Stimulated activated memory B cell treated with anti-CD40 and anti-IgM and Interleukin-4, amounts not matched to agents 10 μg/mL and 1 μg/mL and 100 μg/mL, for 72 hours (primary cell): ENCODE measurements at places on chromosomes 2 and 18.

DNA sequence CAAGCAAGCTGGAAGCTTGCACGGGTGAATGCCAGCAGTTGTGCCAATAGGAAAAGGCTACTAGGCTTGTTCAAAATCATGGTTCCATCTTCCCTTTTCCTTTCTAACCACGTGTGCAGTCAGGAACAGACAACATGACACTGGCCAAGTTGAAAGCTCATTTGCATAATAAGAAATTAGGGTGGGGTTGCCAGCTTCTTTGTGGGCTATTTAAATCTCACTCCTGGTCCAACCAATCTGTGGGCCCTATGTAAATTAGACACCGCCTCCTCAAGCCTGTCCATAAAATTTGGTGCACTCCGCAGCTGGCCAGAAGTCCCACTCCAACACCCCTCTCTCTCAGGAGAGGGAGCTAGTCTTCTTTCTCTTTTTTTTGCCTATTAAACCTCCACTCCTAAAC, 1948.4 kb upstream of the PIK3C3 start:
- no peak for ATAC-seq

GRCh38 chr18:79911344-79912270, 39.8 kb downstream of the SLC66A2 start:
- ATAC-seq, result no peak

- ATAC-seq, result no peak
Observed at GRCh38 chr2:163338270-163338669, 397.5 kb downstream of the FIGN start.

GRCh38 chr2:195608768-195609454, 48.1 kb upstream of the SLC39A10 start:
- no peak for ATAC-seq

DNA sequence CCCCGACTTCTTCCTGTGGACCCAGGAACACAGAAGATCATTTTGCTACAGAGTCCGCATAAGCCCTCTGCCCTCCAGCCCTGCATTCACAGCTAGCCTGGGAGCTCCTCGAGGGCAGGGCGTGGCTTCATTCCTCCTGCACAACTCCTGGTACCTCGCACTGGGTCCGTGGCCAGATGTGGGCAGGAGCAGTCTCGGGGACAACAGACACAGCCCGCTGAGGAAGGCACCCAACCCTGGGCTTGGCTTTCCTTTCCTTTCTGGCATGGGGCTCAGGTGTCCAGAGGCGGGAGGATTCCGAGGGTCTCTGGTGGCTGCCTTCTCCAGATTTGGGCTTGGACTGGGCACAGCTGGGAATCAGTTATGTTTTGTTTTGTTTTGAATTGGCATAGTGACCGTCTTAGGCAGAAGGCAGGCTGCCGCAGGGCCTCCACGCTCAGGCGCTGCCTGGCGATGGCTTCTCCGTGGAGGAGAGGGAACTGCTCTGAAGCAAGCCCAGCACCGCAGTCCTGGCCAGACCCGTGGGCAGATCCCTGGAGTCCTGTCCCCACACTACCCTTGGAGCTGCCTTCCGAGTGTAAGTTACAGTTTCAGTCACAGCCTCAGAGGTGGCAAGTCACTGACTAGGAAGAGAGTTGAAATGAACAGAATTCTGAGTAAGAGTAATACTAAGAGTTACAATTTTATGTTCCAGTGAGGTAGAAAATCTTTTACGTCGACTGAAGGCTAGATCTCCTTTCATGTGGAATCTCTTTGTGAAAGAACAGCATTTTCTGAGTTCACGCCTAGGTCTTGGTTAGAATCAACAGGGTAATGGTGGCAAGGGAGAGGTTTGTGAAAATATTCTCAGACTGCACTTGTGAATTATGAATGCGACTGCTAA, 47.9 kb downstream of the LDLRAD4 start:
- ATAC-seq, result no peak

GRCh38 chr2:119517433-119517832, 6.8 kb downstream of the SCTR start:
- peak; percentile 56 for ATAC-seq

DNA sequence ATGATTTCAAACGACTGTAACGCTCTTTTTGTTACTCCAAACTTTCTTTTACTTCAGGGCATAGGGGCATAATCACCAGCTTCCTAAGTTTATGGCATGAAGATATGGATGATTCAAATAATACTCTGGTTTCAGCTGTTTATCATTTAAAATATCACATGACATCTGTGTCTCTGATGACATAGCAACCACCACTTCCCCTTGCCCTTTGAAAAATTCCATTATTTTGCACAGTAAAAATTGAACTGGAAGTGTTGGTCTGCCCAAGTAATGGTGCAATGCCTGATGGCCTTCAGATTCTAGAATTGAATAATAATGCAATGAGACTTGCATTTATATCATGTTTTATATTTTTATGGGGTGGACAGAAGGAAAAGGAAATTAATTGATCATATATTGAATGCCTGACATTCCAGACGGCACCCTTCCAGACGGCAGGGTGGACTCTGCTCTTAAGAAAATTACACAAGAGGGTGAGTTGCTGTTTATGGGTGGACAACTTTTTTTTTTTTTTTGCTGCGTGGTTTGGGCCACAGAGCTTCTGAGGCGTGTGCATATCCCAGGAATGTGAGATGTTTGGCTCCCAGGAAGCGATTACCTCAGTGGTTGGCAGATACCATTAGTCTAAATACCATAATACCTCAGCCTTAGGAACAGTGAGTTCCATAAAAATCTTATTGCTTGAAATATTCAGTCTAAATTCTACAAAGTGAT, 101.7 kb upstream of the ZNF521 start:
- no peak for ATAC-seq

DNA sequence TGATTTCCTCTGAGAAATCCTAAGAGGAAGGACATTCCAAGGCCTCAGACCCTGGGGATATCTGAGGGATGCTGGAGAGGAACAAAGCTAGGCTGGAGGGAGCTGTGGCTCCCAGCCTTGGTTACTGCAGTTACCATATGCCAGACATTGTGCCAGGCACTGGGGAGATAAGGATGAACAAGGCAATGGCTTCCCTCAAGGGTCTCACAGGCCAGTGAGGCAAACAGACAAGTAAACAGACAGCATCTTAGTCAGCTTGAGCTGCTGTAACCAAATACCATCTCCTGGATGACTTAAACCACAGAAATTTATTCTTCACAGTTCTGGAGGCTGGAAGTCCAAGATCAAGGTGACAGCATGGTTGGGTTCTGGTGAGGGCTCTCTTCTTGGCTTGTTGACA, 91.8 kb downstream of the SKA1 start:
- no peak for ATAC-seq

DNA sequence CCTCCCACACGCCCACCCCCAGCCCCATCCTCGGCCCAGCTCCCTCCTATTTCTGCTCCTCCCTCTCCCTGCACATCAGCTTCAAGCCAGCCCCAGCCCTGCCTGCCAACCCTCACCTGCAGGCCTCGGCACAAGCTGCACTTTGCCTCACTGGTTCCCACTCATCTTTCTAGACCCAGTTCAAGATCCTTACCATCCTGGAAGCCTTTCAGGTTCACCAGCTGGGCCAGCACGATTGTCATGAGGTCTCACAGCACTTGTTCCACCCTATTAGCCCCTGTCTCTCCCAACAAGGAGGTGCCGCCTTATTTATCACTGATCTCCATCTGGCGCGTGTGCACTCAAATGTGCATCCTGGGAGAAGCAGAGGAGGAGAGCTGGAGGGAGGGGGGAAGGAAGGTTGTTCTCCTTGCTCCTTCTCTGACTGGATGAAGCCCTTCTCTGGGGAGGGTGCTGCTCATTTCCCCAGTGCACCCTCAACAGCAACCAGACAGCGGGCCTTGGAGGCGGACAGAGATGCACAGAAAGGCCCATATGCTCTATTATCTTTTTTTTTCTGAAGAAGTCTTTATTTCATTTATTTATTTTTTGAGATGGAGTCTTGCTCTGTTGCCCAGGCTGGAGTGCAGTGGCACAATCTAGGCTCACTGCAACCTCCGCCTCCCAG, 15.5 kb upstream of the BIN1 start:
- ATAC-seq, result no peak

DNA sequence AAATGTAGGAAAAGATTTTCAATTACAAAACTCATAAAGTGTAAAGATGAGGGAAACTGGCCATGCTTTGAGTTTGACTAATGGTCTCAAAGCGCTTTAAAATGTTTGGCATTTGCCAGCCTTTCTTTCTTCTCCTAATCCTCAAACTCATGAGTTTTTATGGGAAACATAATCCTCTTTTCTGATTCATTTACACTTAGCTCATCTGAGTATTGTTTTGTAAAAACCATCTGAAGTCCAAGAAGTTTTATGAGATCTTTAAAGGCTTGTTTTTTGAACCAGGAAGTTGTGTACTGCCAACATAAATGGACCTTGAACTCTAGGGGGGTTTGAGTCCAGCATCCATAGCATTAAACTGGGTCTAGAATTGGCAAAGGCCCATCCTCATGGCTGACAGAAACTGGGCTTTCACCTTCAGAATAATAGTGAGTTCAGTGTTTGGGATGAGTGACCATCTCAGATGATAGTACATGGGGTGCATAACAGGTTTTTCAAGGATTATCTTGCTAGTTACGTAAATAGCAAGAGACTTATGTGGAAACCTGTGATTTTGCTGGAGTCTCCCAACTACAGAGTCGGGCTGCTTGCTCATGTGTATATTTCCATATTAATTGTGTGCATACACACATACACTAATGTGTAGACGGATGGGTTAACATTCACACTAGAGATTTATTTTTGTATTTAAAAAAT, 3.8 kb upstream of the LTBP1 start:
- ATAC-seq, result no peak

- ATAC-seq, result no peak
Observed at GRCh38 chr2:227759411-227760118, 13.9 kb downstream of the SCYGR8 start.

GRCh38 chr2:129078548-129078947, 759.9 kb upstream of the HS6ST1 start:
- ATAC-seq, result no peak

GRCh38 chr2:20582600-20583221, 68.2 kb downstream of the HS1BP3 start:
- ATAC-seq, result peak; percentile 39

GRCh38 chr18:74410441-74410992, 46.6 kb downstream of the DIPK1C start:
- no peak for ATAC-seq

DNA sequence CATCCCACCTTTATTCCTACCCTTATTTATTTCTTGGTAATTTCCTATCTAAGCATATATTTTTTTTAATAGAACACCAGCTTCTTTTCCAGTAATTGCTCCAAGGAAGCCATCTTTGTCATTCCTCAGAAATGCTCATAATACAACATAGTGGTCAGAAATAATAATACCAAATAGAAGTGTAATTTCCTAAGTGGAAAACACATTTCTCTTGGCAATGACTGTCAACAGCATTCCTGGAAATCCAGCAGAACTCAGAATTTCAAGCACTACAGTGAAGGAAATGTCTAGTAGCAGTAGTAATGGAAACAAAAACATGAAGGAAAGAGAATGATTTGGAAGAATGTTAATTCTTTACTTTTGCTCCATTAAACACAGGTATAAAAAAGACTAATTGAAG, 56.6 kb downstream of the GDF7 start:
- no peak for ATAC-seq

DNA sequence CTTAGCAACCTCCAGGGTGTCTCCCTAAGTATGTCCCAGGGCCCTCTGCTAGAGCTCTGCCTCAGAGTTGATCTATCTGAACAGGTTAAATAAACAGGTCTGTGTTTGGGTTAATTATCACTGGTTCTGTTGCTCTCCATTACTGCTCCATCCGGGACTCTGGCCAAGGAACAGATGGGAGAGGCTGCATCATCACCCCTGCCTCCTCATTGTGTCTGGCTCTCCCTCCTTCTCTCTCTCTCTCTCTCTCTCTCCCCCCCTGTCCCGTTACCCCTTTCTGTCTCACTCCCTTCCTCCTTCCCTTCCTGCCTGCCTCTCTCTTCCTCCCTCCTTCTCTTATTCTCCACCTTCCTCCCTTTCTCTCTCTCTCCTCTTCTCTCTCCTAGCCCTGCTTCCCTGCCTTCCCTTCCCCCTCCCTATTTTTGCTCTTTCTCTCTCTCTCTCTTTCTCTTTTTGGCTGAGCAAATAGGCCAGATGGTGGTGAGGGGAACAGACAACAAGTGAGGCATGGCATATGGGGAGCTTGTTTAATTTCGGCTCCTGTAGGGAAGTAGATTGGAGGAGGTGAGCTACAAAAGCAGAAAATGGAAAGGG, 62.1 kb downstream of the SETBP1 start:
- ATAC-seq, result no peak

DNA sequence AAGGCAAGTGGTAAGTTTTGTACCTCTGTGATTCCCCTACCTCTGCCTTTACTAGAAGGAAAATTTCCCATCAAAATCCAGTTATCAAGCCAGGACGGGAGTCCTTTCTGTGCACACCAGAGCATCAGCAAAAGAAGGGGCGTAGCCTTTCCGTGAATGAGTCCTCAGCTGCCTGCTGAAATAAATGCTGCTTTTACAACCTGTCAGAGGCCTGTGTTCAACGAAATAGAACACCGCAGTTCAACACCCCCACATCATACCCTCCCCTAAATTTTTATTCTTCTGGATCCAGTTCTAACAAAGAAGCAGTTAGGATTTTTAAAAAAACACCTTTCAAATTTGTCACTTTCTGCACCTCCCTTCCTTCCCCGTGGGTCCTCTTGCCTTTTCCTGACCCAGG, 135.8 kb downstream of the SETBP1 start:
- no peak for ATAC-seq

- ATAC-seq, result no peak
Observed at GRCh38 chr18:38900031-38900430, 1334.4 kb upstream of the CELF4 start.

GRCh38 chr2:208354964-208355381, 51.6 kb upstream of the PTH2R start:
- no peak for ATAC-seq

- ATAC-seq, result no peak
Observed at GRCh38 chr2:214066862-214067261, 344.0 kb upstream of the VWC2L start.

- peak; percentile 18 for ATAC-seq
Observed at GRCh38 chr18:55250768-55251173, 291.5 kb upstream of the CCDC68 start.

- ATAC-seq, result no peak
Observed at GRCh38 chr2:75135776-75136400, 63.4 kb downstream of the TACR1 start.

- ATAC-seq, result no peak
Observed at GRCh38 chr2:204686406-204686805, 141.1 kb downstream of the PARD3B start.

GRCh38 chr2:178208336-178208735, 14.0 kb downstream of the OSBPL6 start:
- no peak for ATAC-seq

DNA sequence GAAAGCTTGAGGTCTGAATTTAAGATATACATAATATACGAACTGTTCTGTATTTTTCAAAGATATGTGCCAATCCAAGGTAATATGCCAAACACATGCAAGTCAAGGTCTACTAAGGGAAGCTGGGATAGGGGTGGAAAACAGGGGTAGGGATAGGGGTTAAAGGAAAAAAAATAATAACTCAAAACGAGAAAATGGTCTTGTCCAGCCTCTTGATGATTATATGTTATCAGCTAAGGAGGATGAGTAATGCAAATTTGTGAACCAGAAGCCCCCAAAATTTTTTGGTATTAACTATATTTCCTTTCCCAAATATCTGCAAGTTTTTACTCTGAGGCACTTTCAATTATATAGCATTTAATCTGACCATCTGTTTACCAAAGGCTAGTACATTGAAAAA, 219.3 kb downstream of the ZEB2 start:
- no peak for ATAC-seq

- ATAC-seq, result peak; percentile 54
Observed at GRCh38 chr2:169082995-169083394, 13.6 kb downstream of the DHRS9 start.

- no peak for ATAC-seq
Observed at GRCh38 chr18:62196980-62197379, 9.9 kb downstream of the RELCH start.

GRCh38 chr18:45384137-45384961, 230.9 kb upstream of the SLC14A2 start:
- ATAC-seq, result peak; percentile 72
